ENCODE measurements at places on chromosomes 5 and 9.
A peak's percentile ranks its signal among the peaks of the same experiment; 100 is the strongest.

- DNase-seq: no peak
These were observed 390.8 kb downstream of the DTWD2 start for GRCh38 chr5:118597543-118597942.

DNA sequence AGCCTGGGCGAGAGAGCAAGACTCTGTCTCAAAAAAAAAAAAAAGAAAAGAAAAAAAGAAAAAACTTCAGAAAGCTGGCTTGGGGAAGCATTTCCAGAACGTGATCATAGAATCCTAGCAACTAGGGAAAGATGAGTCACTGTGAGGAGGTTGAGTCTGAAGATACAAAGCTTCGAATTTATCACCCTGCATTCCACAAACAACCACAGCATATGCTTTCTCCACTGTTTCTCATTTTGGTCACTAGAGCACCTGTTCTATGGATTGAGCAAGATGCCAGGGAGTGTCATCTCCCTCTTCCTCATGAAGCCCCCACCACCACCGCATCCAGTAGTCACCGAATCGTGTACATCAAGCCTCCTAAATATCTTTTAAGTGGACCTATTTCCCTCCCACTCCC lies 37.9 kb downstream of the SEMA5A start:
- DNase-seq: no peak

- DNase-seq: no peak
These were observed 105.6 kb downstream of the KCTD16 start for GRCh38 chr5:144276034-144276822.

DNA sequence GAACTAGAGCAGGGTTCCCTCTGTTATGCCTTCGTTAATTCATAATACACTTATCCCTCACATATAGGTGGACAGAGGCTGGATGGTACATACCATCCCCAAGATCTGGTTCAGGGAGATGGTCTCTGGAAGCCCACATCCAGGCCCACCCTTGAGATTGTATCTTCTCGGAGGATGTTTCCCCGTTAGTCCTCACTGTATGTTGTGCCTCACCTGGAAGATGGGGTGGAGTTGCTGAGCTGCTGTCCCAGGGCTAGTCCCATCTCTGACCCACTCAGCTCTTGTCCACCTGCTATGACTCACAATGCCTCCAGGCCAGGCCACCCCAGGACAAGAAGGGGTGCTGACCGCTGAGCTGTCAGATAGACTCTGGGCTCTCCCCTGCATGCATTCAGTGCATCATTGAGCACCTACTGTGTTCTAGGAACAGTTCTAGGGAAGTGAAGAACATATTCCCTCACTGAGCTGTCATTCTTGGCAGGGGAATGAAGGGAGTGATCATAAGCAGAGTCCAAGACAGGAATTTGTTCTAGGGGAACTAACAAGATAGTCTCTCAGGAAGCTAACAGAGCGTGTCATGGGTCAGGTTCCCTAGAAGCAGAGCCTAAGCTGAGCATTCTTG lies at the start of gene CBY3:
TSS of gene CBY3 (minus strand) at position 255 of the 622 bp plus-strand sequence. CDS start at position 139, 116 bp downstream.
- no peak for DNase-seq

DNA sequence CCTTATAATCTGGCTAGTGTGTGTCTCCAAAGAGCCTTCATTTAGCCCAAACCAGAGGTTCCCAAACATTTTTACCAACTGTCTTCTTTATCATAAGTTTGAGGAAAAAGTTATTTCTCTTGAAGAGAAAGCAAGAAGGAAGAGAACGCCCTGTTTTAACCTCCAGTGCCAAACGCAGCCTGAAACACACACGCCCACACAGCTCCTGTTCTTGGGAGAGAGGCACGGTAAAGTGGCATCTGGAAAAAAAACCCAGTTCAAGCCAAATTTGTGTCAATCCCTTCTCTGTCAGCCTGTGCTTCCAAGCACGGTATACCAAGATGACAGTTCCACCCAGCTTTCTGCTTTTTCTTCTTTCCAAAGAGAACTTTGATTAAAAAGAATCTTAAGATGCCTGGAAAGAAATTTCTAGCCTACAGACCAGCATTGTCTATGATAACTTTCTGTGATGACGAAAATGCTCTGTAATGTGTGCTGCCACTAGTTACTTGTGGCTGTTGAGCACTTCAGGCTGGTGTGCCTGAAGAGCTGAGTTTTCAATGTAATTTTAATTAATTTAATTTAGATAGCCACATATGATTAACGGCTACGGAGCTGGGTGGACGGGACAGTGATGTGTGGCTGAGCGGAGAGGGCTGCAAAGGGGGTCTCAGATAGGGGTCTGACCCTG lies 62.3 kb downstream of the ACER2 start:
- DNase-seq: peak; percentile 38

DNA sequence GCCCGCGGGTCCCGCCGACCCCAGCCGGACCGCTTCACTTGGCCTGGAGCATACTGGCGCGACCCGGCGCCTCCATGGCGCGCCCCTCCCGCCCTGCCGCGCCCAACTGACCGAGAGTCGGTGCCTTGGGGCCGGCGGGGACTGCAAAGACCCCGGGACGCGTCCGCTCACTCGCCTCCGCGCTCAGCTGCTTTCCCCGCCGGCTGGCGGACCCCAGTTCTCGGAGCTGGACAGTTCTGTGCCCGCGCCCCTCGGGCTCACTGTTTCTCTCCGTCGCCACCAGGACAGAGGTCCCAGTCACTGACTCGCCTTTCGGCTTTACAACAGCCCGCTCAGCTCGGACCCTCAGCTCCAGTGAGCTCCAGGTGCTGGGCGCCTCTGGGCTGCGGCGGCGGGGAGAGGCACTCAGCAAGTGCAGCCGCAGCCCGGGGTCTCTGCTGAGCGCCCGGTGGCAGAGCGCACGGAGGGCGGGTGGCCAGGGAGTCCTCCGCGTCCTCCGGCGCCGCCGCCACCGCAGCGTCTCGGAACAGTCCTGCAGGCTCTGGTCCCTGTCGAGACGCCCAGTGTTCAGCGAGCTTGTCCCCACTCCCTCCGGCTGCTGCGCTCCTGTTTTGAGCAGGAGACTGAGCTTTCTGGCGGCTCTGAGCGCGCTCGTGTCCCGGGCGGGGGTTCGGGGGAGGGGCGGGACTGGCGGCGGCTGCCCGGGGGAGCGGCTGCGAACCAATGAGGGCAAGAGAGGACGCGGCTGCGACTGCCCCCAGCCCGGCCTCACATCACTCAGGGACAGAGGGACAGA lies at the start of gene SMIM32:
TSS of gene SMIM32 (minus strand) at position 637 of the 796 bp plus-strand sequence. CDS start 638 bp downstream, outside the sequence.
- no peak for DNase-seq

GRCh38 chr5:87877495-87877894 lies 391.1 kb downstream of the TMEM161B start:
- no peak for DNase-seq

DNA sequence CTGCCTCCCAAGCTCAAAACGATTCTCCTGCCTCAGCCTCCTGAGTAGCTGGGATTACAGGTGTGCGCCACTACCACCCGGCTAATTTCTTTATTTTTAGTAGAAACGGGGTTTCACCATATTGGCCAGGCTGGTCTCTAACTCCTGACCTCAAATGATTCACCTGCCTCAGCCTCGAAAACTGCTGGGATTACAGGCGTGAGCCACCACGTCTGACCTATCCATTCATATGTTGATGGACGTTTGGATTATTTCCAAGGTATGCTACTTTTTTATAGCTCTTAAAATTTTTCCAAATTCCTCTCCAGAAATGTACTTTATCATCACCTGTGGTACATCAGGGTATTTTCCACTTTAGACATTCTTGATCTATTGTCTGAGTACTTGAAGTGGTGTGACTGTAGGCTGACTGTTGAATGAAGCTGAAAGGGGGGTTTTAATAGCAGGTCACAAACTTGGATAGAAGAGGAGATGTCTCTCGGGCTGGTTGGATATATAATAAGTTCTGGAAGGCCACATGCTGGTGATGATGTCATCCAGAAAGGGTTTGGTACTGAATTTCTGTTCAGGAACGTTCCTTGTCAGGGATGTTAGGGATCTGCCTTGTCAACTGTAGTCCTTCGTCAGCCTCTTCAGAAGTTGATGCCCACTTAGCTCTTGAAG lies 7.4 kb downstream of the CTNNA1 start:
- DNase-seq: no peak

- peak; percentile 25 for DNase-seq
These were observed 122.0 kb downstream of the GDNF start for GRCh38 chr5:37717613-37718431.
